ENCODE measurements at places on chromosomes 2 and 18. TPM values are rescaled to one million over a fixed set of nuclear protein-coding genes. Genes with fewer than 3 reads are reported as not detected.

Gene SLC11A1
- 10.6 TPM for total RNA-seq

GRCh38 chr2:63000801-63001200 lies 49.8 kb upstream of the OTX1 start:
- no peaks in the 10 kb centered on the region for H3K27me3 ChIP-seq
- H3K4me1 ChIP-seq: no peaks in the 10 kb centered on the region
- no peak for DNase-seq
- H3K4me3 ChIP-seq: no peak overlapping the region

Gene POTEE
- total RNA-seq: not detected

GRCh38 chr2:13193900-13194299 lies 477.2 kb downstream of the TRIB2 start:
- no peaks in the 10 kb centered on the region for H3K36me3 ChIP-seq
- no peak for DNase-seq
- no peaks in the 10 kb centered on the region for H3K27me3 ChIP-seq
- H3K4me3 ChIP-seq: no peak overlapping the region

- H3K4me3 ChIP-seq: no peak overlapping the region
- H3K36me3 ChIP-seq: no peaks in the 10 kb centered on the region
- DNase-seq: no peak
- H3K27ac ChIP-seq: no peak overlapping the region
- H3K4me1 ChIP-seq: no peaks in the 10 kb centered on the region
These were observed 83.7 kb upstream of the ZNF516 start for GRCh38 chr18:76578571-76579300.

- no peaks in the 10 kb centered on the region for H3K36me3 ChIP-seq
- H3K27ac ChIP-seq: peak overlapping the region; percentile 18
- H3K4me3 ChIP-seq: no peak overlapping the region
- DNase-seq: no peak
These were observed 80.5 kb upstream of the CYP1B1 start for GRCh38 chr2:38156436-38156835.

DNA sequence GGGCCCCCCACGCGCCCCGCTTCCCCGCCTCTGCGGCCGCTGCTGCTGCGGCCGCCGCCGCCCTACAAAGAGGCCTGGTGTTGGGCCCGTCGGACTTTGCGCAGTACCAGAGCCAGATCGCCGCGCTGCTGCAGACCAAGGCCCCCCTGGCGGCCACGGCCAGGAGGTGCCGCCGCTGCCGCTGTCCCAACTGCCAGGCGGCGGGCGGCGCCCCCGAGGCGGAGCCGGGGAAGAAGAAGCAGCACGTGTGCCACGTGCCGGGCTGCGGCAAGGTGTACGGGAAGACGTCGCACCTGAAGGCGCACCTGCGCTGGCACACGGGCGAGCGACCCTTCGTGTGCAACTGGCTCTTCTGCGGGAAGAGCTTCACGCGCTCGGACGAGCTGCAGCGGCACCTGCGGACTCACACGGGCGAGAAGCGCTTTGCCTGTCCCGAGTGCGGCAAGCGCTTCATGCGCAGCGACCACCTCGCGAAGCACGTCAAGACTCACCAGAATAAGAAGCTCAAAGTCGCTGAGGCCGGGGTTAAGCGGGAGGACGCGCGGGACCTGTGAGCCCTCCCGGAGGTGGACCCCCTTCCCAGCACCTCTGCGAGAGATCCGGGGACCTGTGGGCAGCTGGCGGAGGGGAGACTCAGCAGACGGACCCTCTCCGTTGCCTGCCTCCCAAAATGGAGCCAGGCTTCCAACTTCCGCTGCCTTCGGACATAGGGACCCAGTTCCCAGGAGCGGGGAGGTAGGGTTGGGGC lies 1.9 kb downstream of the SP5 start:
- H3K4me3 ChIP-seq: peak overlapping the region; percentile 74
- H3K27ac ChIP-seq: no peak overlapping the region
- peaks cover 32% of the 10 kb centered on the region for H3K4me1 ChIP-seq
- H3K27me3 ChIP-seq: no peaks in the 10 kb centered on the region
- DNase-seq: no peak

Gene EMILIN1
- total RNA-seq: 11.9 TPM

- no peaks in the 10 kb centered on the region for H3K27me3 ChIP-seq
- no peaks in the 10 kb centered on the region for H3K36me3 ChIP-seq
- H3K4me3 ChIP-seq: no peak overlapping the region
- H3K4me1 ChIP-seq: peaks cover 12% of the 10 kb centered on the region
These were observed 40.6 kb upstream of the MSTN start for GRCh38 chr2:190103144-190103543.

Gene RBM45
- total RNA-seq: 7.4 TPM

DNA sequence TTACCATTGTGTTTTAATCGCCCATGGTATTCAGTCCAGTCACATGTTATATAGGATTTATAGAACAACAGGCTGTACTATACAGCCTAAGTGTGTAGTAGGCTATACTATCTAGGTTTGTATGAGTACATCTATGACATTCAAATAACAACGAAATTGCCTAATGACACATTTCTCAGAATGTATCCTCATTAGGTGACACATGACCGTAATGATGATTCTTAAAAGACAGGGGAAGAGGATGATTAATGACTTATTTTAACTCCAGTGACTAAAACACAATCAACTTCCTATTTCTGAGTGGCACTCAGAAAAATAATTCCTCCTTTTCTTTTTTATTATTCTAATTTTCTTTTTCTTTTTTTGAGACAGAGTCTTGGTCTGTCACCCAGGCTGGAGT lies 63.0 kb upstream of the ACSL3 start:
- H3K36me3 ChIP-seq: no peaks in the 10 kb centered on the region
- DNase-seq: no peak
- no peaks in the 10 kb centered on the region for H3K4me1 ChIP-seq
- H3K27ac ChIP-seq: no peak overlapping the region
- H3K27me3 ChIP-seq: no peaks in the 10 kb centered on the region

DNA sequence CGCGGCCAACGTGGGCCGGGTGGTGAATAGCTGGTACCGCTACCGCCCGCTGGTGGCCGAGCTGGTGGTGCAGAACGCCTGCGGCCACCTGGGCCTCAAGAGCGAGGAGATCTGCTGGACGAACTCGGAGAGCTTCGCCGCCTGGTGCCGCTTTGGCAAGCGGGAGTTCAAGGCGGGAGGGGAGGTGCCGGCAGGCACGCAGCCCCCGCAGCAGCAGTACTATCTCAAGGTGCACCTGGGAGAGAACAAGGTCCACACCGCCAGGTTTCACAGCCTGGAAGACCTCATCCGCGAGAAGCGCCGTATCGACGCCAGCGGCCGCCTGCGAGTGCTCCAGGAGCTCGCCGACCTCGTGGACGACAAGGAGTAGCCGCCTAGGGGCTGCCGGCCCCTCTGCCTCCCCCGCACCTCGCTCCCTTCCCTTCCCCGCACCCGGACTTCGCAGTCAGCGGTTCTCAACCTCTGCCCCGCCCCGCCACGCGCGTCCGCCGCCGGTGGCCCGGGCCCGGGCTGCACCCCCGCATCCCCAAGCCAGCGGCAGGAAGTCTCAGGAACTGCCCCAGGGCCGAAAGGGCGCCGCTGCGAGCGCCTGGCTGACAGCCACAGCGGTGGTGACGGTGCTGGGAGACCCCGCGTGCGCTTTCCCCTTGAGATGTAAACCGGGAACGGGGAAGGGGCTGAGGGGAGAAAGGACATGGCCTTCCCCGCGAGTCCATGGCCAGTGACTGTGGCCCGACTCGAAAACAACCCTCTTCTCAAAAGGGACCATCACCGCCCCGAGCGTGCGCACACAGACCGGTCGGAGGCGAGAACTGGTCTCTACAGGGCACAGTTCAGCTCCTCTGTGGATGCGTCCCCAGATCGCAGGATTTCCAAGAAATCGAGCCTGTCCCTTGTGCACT lies 2.2 kb downstream of the LRATD1 start:
- H3K36me3 ChIP-seq: no peaks in the 10 kb centered on the region
- H3K27ac ChIP-seq: peak overlapping the region; percentile 86
- DNase-seq: no peak
- peak overlapping the region; percentile 55 for H3K4me3 ChIP-seq
- H3K27me3 ChIP-seq: no peaks in the 10 kb centered on the region

GRCh38 chr2:73979021-73979420 lies 5.7 kb upstream of the TET3 start:
- no peak overlapping the region for H3K27ac ChIP-seq
- no peaks in the 10 kb centered on the region for H3K27me3 ChIP-seq
- no peaks in the 10 kb centered on the region for H3K36me3 ChIP-seq
- no peak overlapping the region for H3K4me3 ChIP-seq
